ENCODE measurements at places on chromosomes 2 and 18.

GRCh38 chr2:174023591-174024523 is 58.7 kb upstream of the SP3 start:
- no peak for DNase-seq

- DNase-seq, result no peak
Measured at GRCh38 chr2:158837645-158838044, 42.5 kb downstream of the DAPL1 start.

GRCh38 chr2:133477616-133477990 is 90.7 kb downstream of the NCKAP5 start:
- no peak for DNase-seq

DNA sequence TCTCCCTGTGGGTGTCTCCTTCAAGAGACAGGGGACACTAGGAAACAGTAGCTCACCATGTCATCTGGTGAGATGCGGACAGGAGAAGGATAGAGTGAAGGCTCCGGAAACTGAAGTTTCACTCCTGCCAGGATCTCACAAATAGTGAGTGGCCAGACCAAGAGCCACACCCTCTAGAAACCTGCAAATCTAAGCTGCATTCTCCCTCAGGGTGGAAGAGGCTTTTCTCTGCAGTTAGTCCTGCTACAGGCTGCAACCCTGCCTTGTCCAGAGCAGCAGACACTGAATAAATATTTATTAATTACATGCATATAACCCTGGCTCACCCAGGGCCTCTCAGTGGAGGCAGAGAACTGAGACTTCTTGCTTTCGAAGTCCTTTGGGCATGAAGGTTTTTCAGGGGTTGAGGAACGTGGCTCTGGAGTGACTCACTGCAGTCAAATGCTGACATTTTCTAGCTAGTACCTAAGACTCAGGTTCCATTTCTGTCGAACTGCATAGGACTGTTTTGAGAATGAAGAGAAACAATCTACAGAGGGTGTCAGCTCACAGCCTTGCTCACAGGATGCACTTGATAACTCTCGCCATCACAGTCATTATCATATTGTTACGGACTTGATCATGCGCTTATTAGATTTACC is 87.3 kb downstream of the ACTR2 start:
- no peak for DNase-seq

GRCh38 chr2:219592736-219593135 is 4.9 kb upstream of the STK11IP start:
- no peak for DNase-seq

- no peak for DNase-seq
Measured at GRCh38 chr2:239308661-239309397, 92.0 kb downstream of the HDAC4 start.

- no peak for DNase-seq
Measured at GRCh38 chr2:34815052-34815741, 1216.1 kb upstream of the FAM98A start.

Measured in H54 (cell line).